Keratinocyte (primary cell): ENCODE measurements at places on chromosomes 5 and 9. TPM values are rescaled to one million over a fixed set of nuclear protein-coding genes. Genes with fewer than 3 reads are reported as not detected.

The CBY3 gene
- not detected in 3 replicates for polyA plus RNA-seq

The GGTA1 gene
- polyA plus RNA-seq, result 0.05 TPM in 1 of 3 replicates, not detected in the others

The STRBP gene
- 7.4 to 11.3 TPM (median 7.5 TPM) in 3 replicates for polyA plus RNA-seq

The SLC36A2 gene
- not detected in 3 replicates for polyA plus RNA-seq

The PKD2L2 gene
- polyA plus RNA-seq, result 0.10 TPM in 1 of 3 replicates, not detected in the others

The GPR151 gene
- not detected in 3 replicates for polyA plus RNA-seq

The CER1 gene
- not detected in 3 replicates for polyA plus RNA-seq

The CCDC171 gene
- 0.34 to 0.72 TPM (median 0.46 TPM) in 3 replicates for polyA plus RNA-seq

The FBN2 gene
- polyA plus RNA-seq, result 21.8 to 40.5 TPM (median 30.1 TPM) in 3 replicates

DNA sequence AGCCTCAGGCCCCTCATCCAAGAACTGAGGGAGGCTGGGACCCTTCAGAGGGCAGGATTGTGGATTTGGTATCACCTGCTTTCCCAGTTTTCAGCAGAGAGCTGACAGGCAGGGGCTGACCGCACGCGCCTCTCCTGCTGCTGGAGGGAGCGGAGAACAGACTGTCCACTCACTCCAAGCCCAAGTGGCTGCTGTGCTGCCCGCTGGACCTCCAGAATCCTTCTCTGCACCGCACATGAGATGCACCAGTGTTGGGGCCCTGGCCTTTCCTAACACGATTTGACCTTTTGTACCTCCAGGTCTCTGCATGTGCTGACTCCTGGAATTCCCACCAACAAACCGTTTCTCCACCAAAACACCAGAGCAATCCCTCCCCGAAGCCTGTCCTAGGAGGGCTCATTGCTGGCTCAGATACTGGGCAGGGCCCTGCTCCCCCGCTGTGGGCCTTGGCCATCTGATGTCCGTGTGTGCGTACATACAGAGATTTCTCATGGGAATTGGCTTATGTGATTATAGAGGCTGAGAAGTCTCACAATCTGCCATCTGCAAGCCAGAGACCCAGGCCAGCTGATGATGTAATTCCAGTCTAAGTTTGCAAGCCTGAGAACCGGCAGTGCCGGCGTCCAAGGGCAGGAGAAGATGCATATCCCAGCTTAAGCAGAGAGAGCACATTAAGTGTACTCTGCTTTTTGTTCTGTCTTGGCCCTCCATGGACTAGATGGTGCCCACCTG, 141.7 kb downstream of the GADD45G start:
- H3K27ac ChIP-seq, result no peak overlapping the region
- no peak overlapping the region for H3K4me3 ChIP-seq
- no peaks in the 10 kb centered on the region for H3K27me3 ChIP-seq
- H3K4me1 ChIP-seq, result peaks cover 4% of the 10 kb centered on the region

DNA sequence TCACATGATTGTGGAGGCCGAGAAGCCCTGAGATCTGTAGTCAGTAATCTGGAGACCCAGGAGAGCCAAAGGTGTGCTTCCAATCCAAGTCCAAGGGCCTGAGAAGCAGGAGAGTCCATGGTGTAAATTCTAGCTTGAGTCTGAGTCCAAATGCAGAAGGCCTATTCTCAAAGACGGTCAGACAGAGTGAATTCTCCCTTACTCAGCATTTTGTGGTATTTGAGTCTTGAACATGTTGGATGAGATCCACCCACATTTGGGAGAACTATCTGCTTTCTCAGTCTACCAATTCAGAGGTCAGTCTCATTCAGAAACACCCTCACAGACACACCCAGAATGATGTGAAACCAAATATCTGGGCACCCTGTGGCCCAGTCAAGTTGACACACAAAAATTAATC, 128.8 kb upstream of the PTCH1 start:
- H3K36me3 ChIP-seq, result no peaks in the 10 kb centered on the region
- no peaks in the 10 kb centered on the region for H3K4me1 ChIP-seq
- no peaks in the 10 kb centered on the region for H3K27me3 ChIP-seq

DNA sequence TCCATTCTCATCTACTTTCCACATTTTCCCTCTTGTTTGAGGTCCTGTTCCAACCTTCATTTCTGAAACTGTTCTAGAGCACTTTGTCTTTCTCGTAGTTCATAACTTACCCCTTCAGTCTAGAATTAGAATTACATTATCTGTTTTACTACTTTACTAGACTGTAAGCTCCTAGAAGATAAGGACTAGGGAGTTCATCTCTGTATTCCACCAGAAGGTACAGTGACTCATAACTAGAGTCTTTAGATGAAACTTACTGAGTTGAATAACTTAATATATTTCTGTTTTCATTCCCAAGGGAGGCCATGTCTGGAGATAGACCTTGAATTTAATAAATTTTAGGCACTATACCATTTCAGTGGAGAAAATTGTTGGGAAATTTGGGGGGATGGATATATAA, 38.7 kb downstream of the G3BP1 start:
- H3K4me3 ChIP-seq, result no peak overlapping the region
- H3K36me3 ChIP-seq, result peaks cover 25% of the 10 kb centered on the region
- H3K4me1 ChIP-seq, result no peaks in the 10 kb centered on the region
- no peak for DNase-seq
- peak overlapping the region; percentile 15 for H3K27ac ChIP-seq

- no peak overlapping the region for H3K4me3 ChIP-seq
- H3K27me3 ChIP-seq, result no peaks in the 10 kb centered on the region
- peaks cover 61% of the 10 kb centered on the region for H3K4me1 ChIP-seq
- DNase-seq, result peak; percentile 84
- no peaks in the 10 kb centered on the region for H3K36me3 ChIP-seq
- H3K27ac ChIP-seq, result peak overlapping the region; percentile 63
Observed at GRCh38 chr5:174532455-174533453, 191.6 kb upstream of the MSX2 start.

- peaks cover 21% of the 10 kb centered on the region for H3K4me1 ChIP-seq
- no peak for DNase-seq
- H3K36me3 ChIP-seq, result no peaks in the 10 kb centered on the region
- H3K27ac ChIP-seq, result no peak overlapping the region
- H3K4me3 ChIP-seq, result no peak overlapping the region
- H3K27me3 ChIP-seq, result peaks cover 6% of the 10 kb centered on the region
Observed at GRCh38 chr9:91101611-91102168, 260.0 kb downstream of the AUH start.

- H3K27ac ChIP-seq, result no peak overlapping the region
- no peaks in the 10 kb centered on the region for H3K36me3 ChIP-seq
- H3K4me1 ChIP-seq, result peaks cover 39% of the 10 kb centered on the region
- no peak overlapping the region for H3K4me3 ChIP-seq
- no peaks in the 10 kb centered on the region for H3K27me3 ChIP-seq
Observed at GRCh38 chr9:108545436-108545835, 310.4 kb downstream of the ACTL7B start.

- peak; percentile 66 for DNase-seq
- no peaks in the 10 kb centered on the region for H3K36me3 ChIP-seq
- no peaks in the 10 kb centered on the region for H3K27me3 ChIP-seq
- H3K27ac ChIP-seq, result peak overlapping the region; percentile 49
- peak overlapping the region; percentile 11 for H3K4me3 ChIP-seq
Observed at GRCh38 chr5:2658447-2658846, 93.0 kb downstream of the IRX2 start.

DNA sequence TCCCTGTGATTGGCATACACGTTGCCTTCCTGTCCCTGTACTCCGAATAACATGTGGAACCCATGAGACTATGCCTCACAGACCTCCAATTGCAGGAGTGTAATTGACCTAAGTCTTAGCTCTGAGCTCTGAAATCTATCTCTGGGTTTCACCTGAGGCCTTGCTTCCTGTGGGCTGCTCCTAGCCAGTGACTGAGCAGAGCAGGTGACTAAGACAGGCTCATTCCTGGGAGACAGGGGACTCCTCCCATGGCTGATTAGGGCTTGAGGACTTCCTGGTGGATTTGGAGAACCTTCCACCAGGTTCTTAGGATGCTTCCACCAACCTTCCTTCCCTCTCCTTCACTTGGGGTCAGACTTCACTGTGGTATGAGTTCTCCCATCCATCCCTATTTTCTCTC, 22.3 kb upstream of the MIER3 start:
- DNase-seq, result no peak
- H3K27ac ChIP-seq, result no peak overlapping the region
- no peaks in the 10 kb centered on the region for H3K36me3 ChIP-seq
- H3K4me3 ChIP-seq, result no peak overlapping the region

- no peak for DNase-seq
- no peaks in the 10 kb centered on the region for H3K36me3 ChIP-seq
- no peaks in the 10 kb centered on the region for H3K27me3 ChIP-seq
- peaks cover 2% of the 10 kb centered on the region for H3K4me1 ChIP-seq
Observed at GRCh38 chr5:31585895-31586270, 53.0 kb upstream of the PDZD2 start.

DNA sequence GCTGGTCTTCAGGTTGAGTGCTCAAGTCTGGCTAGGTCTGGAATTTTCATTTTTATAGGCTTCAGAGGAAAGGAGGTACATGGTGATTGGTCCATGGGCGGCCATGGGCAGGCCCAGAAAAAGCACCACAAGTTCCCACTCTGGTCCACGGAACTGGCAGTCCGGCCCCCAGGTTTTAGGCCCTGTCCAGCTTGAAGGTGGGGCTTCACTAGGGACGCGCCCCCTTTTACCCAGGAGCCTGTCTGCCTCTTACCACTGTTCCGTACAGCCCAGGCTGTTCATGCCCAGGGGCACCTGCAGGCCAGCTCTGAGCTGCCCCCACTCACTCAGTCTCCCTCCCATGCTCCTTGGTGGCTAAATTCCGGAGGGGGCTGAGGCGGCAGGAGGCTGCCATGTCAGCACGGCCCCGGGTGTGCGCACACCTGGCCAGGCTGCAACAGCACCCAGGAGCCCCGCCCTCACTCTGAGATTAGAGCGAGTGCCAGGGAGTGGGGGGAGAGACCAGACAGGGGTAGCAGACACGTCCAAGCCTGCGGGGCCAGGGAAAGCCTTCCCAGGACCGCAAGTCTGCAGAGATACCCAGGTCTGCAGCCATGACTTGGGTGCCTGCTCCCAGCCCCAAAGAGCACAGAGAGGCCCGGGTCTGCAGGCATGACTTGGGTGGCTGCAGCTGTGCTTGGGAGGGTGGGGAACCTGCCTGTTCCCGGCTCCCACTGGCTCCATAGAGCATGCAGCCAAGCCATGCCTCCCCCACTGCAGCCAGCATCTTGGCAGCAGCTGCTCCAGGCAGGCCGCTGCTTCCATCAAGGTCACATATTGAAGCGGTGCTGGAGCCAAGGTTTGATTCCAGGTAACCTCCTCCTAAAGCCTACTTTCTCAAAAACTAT, 390.2 kb upstream of the SGCD start:
- no peaks in the 10 kb centered on the region for H3K36me3 ChIP-seq
- H3K27me3 ChIP-seq, result no peaks in the 10 kb centered on the region
- H3K4me3 ChIP-seq, result no peak overlapping the region
- H3K27ac ChIP-seq, result no peak overlapping the region
- DNase-seq, result no peak

GRCh38 chr5:14406554-14406849, 175.1 kb upstream of the OTULINL start:
- H3K4me1 ChIP-seq, result peaks cover 16% of the 10 kb centered on the region
- DNase-seq, result no peak
- peaks cover 37% of the 10 kb centered on the region for H3K36me3 ChIP-seq
- peak overlapping the region; percentile 48 for H3K27ac ChIP-seq
- no peaks in the 10 kb centered on the region for H3K27me3 ChIP-seq
- H3K4me3 ChIP-seq, result no peak overlapping the region

DNA sequence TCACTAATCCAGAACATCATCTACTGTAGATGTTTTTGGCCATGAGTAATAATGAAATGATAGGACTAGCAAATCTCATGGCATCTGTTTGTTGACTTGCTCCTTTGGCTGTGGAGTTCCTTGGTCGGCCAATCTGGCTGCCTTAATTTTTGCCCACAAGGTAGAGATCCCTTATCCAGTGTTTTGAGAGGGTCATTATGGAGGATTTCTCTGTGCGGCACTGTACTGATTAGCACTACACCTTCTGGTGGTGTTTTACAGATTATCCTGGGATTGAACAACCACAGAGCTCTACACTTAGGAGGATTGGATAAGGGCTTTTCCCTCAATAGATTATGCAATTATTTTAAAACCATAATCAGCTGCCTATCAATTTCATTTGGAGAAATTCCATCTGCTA, 3.2 kb upstream of the ENHO start:
- H3K27me3 ChIP-seq, result peaks cover 8% of the 10 kb centered on the region
- no peak for DNase-seq
- H3K4me3 ChIP-seq, result no peak overlapping the region
- peaks cover 5% of the 10 kb centered on the region for H3K4me1 ChIP-seq
- H3K36me3 ChIP-seq, result no peaks in the 10 kb centered on the region

GRCh38 chr5:75856056-75856455, 138.8 kb upstream of the POC5 start:
- H3K27me3 ChIP-seq, result peaks cover 5% of the 10 kb centered on the region
- H3K36me3 ChIP-seq, result no peaks in the 10 kb centered on the region
- H3K4me1 ChIP-seq, result no peaks in the 10 kb centered on the region
- no peak overlapping the region for H3K4me3 ChIP-seq
- DNase-seq, result no peak

GRCh38 chr9:91625331-91625730, 201.7 kb upstream of the NFIL3 start:
- H3K27me3 ChIP-seq, result no peaks in the 10 kb centered on the region
- no peaks in the 10 kb centered on the region for H3K4me1 ChIP-seq
- no peak overlapping the region for H3K4me3 ChIP-seq
- H3K27ac ChIP-seq, result no peak overlapping the region
- H3K36me3 ChIP-seq, result no peaks in the 10 kb centered on the region

DNA sequence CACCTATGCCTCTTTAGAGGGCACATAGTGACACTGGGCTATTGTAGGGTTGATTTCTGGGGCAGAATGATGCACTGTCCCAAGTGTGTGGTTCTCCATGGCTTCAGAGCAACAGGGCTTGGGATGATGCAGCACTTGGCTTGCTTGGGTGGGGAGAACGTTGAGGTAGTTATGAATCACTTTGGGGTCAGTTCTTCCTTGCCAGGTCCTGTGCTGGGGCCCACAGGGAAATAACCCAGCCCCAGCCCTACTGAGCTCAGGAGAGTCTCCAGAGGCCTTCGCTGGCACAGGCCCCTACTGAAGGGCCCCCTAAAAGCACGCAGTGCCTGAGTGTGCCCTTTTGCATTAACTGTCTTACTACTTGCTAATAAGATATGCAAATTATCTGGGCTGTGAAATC, 24.2 kb downstream of the JADE2 start:
- no peak overlapping the region for H3K27ac ChIP-seq
- peaks cover 25% of the 10 kb centered on the region for H3K36me3 ChIP-seq
- H3K4me1 ChIP-seq, result peaks cover 37% of the 10 kb centered on the region
- no peaks in the 10 kb centered on the region for H3K27me3 ChIP-seq

- H3K36me3 ChIP-seq, result peaks cover 5% of the 10 kb centered on the region
- peak; percentile 35 for DNase-seq
- no peaks in the 10 kb centered on the region for H3K27me3 ChIP-seq
- H3K4me3 ChIP-seq, result no peak overlapping the region
Observed at GRCh38 chr9:99966716-99967115, 60.3 kb downstream of the STX17 start.
